ENCODE measurements at places on chromosomes 4 and X.

DNA sequence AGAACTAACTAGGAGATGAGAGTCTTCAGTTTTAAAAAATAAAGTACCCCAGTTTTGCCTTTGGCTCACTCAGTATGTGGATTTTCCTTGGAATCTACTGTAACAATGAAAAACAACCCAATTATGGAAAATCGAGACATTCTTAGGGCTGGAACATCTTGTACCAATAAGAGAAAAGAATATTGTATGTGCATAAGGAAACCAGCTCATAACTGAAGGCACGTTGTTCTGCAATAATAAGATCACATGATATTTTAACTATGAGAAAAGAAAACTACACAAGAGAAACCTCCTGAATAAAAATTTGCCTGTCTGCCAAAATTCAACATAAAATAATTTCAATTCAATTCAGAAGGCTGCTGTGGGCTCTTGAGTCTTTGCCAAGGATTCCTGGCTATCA is 261.8 kb upstream of the EDNRA start:
- no peak for DNase-seq

DNA sequence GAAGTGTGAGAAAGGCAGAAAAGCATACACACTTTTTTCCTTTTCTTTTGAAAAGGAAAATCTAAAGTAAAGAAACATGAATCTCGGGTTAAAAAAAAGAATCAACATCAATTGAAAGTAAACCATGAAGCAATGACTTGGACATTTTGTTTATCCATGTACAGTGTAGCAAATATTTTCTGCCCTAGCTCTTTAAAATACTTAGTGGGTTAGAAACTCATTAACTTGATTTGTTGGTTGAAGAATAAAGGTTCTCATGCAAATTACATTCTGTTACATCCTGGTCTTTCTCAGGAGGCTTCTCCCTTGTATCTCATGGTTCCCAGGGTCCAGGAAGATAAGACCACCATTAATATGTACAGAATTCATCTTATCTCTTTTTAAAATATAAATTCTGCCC is 9.0 kb upstream of the MEPE start:
- no peak for DNase-seq

GRCh38 chr4:18389115-18389514 is 367.6 kb upstream of the LCORL start:
- no peak for DNase-seq

DNA sequence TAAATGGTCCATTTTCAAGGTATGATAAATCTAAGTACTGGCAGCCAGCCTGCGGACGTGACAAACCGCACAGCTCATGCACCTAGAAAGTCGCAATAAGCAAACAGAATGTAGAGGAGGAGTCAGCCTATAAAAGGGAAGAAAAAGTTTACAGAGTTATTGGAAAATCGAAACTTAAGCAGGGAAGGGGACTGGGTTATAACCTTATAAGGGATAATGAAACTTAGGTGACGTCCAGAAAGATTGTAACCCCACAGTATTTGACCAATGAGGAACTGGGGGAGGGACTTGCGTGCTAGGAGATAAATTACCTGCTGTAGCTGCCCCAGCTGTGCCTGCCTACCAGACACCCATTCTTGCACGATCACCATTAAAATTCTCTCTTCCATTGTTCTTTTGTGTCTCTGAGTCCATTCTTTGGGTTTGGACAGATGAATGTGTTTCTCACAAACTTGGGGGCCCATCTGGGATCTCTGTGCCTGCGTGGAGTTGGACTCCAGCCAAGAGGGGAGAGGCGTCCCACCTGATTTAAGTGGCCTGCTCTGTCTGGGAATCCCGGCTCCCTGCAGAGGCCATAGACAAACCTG is 61.0 kb downstream of the ZCCHC12 start:
- DNase-seq: no peak

GRCh38 chr4:73181231-73181630 is 77.4 kb downstream of the ANKRD17 start:
- no peak for DNase-seq
